ENCODE measurements at places on chromosomes 7 and 10.

GRCh38 chr10:20745556-20746375 is 151.3 kb downstream of the NEBL start:
- no peak for DNase-seq

GRCh38 chr10:1544209-1544673 is 193.1 kb downstream of the ADARB2 start:
- no peak for DNase-seq

- no peak for DNase-seq
Observed at GRCh38 chr7:116938678-116939077, 14.6 kb upstream of the ST7 start.

DNA sequence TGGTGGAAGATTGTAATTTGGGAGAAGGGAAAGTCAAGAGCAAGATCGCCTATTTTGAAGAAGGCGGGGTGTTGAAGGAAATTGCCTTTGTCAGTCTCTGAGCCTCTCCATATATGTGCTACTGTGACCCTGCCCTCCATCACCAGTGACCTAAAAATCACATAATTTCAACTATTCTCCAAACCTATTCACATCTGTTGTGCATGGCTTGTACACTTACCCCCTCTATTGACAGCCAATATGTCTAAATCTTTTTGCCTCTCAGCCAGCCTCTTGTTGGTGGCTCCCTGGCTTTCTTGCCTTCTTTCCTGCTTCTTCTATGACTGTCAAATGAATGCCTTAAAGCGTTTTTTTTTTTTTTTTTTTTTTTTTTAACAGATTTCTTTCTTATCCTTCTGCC is 295.6 kb downstream of the AUTS2 start:
- no peak for DNase-seq

DNA sequence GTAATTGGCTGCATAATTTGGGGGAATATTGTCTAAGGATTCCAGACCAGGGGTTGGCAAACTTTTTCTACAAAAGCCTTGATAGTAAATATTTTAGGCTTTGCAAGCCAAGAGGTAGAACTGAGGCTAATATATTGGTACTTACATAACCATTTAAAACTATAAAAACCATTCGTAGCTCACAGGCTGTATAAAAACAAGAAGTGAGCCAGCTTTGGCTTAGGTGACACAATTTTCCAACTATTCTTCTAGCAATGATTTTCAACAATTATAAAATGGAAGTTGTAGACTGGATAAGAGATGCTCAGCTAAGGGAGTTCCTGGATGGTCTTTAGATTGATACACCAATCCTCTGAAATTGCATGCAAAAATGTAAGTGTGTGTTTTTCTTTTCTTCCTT is 1.4 kb downstream of the GPR141 start:
- no peak for DNase-seq

DNA sequence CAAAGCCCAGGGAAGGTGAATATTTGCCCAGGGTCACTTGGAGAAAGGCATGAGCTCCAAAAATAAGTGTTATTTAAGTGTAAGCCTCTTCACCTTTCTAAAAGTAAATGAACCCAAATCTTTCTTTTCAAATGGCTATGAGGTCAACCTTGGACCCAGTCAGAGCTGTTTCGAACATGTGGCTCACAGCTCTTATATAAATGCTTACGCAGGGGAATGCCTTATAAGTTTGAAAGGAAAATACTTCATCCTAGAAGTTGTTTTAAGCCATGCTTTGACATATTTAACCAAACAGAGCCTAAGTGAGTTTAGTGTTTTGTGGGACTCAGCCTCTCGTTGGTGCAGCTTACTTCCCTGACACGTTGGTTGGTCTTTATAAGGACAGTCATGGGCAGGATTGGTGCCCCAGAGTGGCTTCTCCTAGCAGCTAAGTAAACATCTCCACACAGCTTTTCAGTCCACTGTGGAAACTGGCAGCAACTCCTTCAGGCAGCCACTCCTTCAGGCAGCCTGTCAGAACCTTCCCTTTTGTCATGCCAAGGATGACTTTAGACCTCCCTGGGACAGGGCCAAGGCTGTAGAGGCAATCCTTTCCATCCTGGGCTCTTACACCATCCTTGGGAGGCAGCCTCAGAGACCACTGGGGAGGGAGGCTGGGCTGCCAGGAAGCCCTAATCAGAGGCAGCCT is 43.6 kb downstream of the MINDY4 start:
- no peak for DNase-seq

DNA sequence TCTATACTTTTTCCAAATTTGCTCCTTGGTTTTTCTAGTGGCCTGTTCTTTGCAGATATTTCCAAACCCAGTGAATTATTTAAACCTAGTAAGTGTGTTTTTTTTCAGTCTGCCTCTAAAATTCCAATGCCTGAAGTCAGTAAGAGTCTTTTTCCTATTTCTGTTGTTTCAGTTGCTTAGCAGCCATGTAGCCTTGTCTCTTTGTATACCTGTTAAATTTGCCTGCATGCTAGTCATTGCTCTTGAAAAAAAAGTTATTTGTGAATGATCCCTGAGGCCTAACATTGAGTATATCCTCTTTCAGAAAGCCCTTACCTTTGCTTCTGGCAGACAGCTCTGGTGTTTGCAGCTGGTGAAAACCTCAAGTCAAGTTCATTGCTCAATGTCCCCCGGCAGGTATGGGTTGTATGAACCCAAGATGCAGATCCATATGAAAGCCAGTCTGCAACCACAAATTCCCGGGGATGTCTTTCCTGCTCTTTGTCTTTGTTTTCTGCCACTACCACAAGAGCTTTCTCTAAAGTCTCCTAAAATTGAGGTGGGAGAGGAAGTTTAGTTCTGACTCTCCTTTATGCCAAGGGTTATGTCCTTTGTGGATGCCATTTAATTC is 35.7 kb downstream of the CH25H start:
- no peak for DNase-seq

DNA sequence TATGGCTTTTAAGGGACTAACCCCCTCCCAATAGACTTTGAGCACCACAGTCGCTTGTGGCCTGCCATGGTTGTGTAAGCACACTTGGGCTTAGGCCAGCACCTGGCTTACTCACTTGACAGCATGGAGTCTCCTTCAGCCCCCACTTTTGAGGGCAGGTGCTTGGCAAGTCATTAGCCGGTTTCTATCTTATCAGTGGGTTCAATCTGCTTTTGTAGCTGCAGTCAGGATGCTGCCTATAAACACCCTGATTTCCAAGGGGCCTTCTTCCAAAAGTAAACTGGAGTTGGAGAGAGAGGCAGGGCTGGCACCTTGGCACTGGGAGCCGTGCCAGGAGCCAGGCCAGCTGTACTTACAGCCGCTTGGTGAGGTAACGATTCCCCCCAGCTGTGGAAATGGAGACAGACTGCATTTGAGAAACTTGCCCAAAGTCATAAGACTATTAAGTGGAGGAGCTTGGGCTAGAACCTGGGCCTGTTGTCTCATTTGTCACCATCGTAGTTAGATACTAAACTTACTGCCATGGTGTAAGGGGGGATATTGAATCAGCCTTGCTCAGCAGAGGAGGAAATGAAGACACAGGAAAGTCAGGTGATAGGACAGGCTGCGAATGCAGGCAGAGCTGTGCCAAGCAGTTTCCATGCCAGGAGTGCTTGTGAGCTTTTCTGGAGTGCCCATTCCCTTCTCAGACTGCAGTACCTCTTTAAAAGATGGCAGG is 92.2 kb upstream of the EFCAB10 start:
- no peak for DNase-seq

DNA sequence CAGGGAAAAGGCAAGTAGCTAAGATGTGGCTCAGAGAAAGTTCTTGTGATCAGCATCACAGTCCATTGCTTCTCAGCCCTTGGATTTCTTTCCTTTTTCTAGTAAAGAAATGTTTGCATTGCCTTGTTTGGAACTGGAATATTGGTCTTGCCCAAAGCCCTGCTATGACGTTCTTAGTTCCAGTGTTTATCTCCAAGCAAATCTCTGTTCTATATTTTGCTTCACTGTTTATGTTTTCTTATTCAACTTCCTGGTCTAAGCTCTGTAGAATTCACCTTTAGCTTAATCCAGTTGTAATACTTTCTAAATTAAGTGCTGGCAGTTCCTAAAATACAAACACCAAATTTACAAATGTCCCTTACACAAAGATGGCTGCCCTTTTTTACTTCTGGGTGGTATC is 88.7 kb upstream of the ZNF438 start:
- DNase-seq: no peak

- DNase-seq: no peak
Observed at GRCh38 chr7:128948312-128948973, 10.7 kb downstream of the IRF5 start.

DNA sequence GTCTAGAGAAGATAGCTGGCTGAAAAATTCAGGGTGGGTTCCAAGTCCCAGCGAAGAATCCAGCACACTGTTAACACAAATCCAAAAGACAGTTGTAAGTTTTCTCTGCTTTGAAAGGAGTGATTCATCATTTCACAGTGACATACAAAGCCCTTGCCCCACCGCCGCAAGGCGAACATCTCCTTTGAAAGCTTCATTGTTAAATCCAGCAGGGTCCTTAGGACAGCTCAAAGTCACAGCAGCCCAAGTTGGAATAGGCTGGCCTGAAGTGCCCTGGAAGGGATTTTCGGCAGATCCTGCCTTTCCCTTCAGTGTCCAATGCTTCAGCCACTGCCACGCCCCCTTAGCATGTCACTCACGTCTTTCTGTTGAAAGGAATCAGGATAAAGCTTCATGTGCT is 526.1 kb downstream of the CALN1 start:
- no peak for DNase-seq

DNA sequence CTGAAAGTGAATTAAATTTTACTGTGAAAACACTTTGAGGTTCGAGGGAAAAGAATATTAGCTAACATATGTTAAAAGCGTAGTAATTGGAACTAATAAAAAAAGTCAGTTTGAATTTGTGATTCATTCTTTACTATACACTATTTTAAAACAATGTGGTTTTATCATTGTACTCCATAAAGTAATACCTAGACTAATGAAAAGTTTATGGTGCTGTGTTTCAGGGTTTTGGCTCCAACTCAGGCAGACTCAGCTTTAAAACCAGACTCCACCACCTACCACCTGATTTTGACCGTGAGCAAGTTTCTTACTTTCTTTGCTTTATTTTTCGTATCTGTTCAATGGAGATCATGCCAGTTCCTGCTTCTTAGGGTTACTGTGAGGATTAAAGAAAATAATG is 9.2 kb upstream of the PRTFDC1 start:
- no peak for DNase-seq

DNA sequence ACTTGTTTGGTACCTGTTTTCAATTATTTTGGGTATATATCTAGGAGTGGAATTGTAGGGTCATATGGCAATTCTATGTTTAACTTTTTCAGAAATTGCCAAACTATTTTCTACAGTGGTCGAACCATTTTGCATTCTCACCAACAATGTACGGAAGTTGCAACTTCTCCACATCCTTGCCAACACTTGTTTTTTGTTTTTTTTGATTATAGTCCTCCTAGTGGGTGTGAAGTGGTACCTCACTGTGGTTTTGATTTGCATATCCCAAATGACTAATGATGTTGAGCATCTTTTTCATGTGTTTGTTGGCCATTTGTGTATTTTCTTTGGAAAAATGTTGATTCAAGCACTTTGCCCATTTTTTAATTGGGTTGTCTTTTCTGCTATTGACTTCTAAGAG is 122.1 kb downstream of the RPS24 start:
- DNase-seq: no peak

GRCh38 chr7:47635091-47636080 is 53.5 kb upstream of the TNS3 start:
- DNase-seq: no peak

- DNase-seq: no peak
Observed at GRCh38 chr10:14477408-14477710, 146.6 kb upstream of the FRMD4A start.

GRCh38 chr7:150412016-150412415 is 32.9 kb downstream of the ZNF775 start:
- DNase-seq: no peak

DNA sequence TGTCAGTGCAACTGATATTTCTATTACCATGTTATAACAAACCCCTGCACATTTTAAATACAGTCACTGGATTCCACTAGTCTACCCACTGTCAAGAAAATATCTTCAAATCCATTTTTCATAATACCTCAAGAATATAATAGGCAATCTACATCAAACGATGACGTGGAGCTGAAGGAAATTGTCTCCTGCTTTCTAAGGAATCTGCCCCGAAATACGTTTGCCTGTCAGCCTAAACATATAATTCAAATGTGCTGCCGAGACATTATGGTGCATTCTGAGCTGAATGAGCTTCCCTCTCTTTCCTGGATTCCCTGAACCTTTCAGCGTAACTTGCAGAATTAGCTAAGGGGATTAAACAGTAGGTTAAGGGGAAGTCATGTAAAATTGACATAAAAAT is 306.8 kb downstream of the SORCS1 start:
- no peak for DNase-seq

DNA sequence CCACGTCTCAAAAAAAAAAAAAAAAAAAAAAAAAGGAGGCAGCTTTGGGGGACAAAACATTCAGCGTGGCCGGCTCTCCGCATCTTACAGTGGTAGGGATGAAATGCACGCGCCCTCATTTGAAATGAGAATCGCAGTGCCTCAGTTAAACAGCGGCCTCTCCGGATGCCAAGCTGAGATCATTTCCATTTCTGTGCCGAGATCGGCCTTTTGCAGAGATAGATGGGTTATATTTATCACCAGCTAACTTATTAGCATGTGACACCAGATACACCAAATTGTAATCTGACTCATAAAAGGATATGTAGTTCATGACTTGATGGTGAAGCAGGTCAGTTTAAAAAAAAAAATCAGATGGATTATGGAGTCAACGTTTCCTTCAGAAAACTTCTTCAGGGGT is 138.7 kb downstream of the CUX1 start:
- no peak for DNase-seq

Data from stimulated activated CD4-positive, alpha-beta T cell treated with anti-CD3 and anti-CD28 coated beads, Interleukin-15, amount 100 ng/mL, for 1 hour (primary cell).